ENCODE measurements at places on chromosomes 12 and 14.

- no peaks in the 10 kb centered on the region for H3K27me3 ChIP-seq
- H3K4me1 ChIP-seq: peaks cover 14% of the 10 kb centered on the region
- H3K27ac ChIP-seq: no peak overlapping the region
- no peak overlapping the region for H3K4me3 ChIP-seq
- DNase-seq: no peak
- H3K36me3 ChIP-seq: no peaks in the 10 kb centered on the region
These were observed 16.5 kb downstream of the SLC15A4 start for GRCh38 chr12:128807161-128807724.

DNA sequence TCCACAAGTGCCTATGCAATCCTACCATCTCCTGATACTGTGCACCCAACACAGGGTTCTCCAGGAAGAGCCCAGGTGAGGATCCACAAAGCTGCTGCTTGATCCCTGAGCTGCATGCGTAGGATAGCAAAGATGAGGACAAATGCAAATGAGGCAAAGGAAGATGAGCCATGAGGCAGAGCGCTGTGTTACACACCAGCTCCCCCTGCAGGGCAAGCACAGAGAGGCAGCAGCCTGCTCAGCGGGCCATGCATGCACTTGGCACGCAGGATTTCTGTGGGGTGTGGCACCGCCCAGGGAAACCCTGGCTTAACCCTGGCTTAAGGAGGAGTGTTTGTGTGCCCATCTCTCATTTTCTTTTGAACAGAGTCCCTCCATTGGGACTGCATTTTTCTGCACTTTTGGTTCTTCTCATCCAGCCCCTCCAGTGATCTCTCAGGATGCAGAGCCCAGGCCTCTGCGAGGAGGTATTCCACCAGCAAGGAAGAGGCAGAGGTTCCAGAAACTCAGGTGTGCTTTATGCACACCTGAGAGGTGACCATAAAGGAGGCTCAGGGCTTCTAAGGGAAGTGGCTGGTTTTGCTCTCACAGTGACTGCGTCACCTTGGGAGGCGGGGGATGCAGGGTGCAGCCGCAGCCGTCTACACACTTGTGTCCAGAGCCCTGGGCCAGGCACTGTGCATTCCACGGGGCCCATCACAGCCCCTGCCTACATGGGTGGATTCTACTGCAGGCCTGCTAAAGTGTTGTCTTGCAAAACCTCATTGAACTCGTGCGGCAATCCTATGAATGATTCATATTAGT lies 973.3 kb upstream of the TMEM132C start:
- H3K27me3 ChIP-seq: no peaks in the 10 kb centered on the region
- no peak overlapping the region for H3K27ac ChIP-seq
- H3K4me1 ChIP-seq: no peaks in the 10 kb centered on the region
- H3K36me3 ChIP-seq: no peaks in the 10 kb centered on the region
- no peak for DNase-seq

- no peak overlapping the region for H3K27ac ChIP-seq
- H3K27me3 ChIP-seq: no peaks in the 10 kb centered on the region
- H3K36me3 ChIP-seq: no peaks in the 10 kb centered on the region
- H3K4me3 ChIP-seq: no peak overlapping the region
- no peaks in the 10 kb centered on the region for H3K4me1 ChIP-seq
These were observed 595.6 kb upstream of the ATP2B1 start for GRCh38 chr12:90304231-90304630.

DNA sequence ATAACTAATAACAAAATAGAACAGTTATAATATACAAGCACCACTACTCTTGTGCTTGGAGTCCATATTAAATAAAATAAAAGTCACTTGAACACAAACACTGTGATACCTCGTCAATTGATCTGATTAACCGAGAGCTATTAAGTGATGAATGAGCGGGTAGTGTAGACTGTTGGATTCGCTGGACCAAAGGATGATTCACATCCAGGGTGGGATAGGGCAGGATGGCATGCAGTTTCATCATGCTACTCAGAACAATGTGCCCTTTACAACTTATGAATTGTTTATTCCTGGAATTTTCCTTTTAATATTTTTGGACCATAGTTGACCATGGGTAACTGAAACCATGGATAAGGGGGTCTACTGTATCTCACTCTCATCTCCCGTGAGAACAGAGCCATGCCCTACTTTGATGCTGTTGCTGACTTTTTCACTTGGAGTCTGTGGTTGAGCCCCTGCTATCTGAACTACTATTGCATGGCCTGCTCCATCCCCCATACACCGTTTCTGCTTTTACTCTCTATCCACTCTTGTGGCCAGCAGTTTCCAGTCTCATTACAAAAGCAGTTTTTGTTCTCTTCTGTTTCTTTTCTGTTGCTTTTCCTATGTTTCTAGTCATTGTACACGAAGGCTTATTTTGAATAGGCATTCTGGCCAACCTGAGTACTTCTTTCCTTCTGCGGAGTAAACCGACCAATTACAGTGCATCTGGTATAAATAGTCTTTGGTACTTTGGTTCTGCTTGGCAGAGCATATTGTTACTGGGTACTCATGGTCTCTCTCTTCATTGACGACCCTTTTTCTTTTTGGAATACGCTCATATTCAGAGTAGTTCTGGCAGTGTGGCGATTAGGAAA lies 12.2 kb downstream of the TMTC2 start:
- H3K4me1 ChIP-seq: no peaks in the 10 kb centered on the region
- no peak for DNase-seq
- no peaks in the 10 kb centered on the region for H3K36me3 ChIP-seq
- H3K4me3 ChIP-seq: no peak overlapping the region
- H3K27me3 ChIP-seq: no peaks in the 10 kb centered on the region

DNA sequence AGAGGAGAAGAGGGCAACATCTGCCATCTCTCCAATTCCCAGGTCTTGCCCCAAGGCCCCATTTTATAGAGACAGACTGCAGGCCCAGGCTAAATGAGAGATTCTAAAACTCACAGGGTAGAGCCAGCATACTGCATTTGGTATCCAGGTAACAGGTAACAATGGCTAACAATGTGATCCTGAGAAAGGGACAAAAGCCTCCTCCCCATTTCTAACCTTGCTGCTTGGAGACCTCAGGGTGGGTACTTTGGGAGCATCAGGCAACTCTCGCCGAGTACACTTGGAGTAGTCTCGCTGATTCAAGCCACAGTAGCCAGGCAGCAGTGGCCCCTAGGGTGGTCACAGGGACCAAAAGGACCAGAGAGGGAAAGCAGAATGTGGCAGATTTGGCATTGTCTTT lies 162.6 kb upstream of the PLEKHA5 start:
- no peak overlapping the region for H3K4me3 ChIP-seq
- H3K27ac ChIP-seq: no peak overlapping the region
- H3K36me3 ChIP-seq: no peaks in the 10 kb centered on the region
- no peaks in the 10 kb centered on the region for H3K4me1 ChIP-seq

- no peak for DNase-seq
- H3K27me3 ChIP-seq: no peaks in the 10 kb centered on the region
- H3K36me3 ChIP-seq: no peaks in the 10 kb centered on the region
These were observed 7.4 kb downstream of the RPL6 start for GRCh38 chr12:112401903-112402498.

GRCh38 chr12:99960311-99960710 lies 24.4 kb downstream of the ANKS1B start:
- no peak overlapping the region for H3K27ac ChIP-seq
- no peaks in the 10 kb centered on the region for H3K36me3 ChIP-seq
- DNase-seq: no peak
- no peaks in the 10 kb centered on the region for H3K4me1 ChIP-seq

DNA sequence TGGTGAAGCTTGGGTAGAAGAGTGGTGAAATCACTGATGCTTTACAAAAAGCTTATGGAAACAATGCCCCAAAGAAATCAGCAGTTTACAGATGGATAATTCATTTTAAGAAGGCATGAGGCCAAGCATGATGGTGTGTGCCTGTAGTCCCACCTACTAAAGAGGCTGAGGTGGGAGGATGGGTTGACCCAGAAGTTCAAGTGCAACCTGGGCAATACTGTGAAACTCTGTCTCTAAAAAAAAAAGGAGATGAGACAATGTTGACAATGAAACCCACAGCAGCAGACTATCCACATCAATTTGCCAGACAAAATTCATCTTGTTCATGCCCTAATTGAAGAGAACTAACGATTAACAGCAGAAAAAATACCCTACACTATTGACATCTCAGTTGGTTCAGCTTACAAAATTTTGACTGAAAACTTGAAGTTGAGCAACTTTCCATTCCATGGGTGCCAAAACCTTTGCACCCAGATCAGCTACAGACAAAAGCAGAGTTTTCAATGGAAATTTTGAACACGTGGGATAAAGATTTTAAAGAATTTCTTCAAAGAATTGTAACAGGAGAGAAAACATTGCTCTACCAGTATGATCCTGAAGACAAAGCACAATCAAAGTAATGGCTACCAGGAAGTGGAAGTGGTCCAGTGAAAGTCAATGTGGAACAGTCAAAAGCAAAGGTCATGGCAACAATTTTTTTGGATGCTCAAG lies 26.7 kb downstream of the BTG1 start:
- H3K4me1 ChIP-seq: peaks cover 3% of the 10 kb centered on the region
- H3K27me3 ChIP-seq: no peaks in the 10 kb centered on the region
- no peak overlapping the region for H3K27ac ChIP-seq
- H3K4me3 ChIP-seq: no peak overlapping the region
- no peak for DNase-seq
- H3K36me3 ChIP-seq: no peaks in the 10 kb centered on the region

GRCh38 chr12:82524641-82525040 lies 162.1 kb upstream of the TMTC2 start:
- H3K27me3 ChIP-seq: no peaks in the 10 kb centered on the region
- H3K4me3 ChIP-seq: no peak overlapping the region
- H3K36me3 ChIP-seq: no peaks in the 10 kb centered on the region
- no peak overlapping the region for H3K27ac ChIP-seq
- H3K4me1 ChIP-seq: peaks cover 5% of the 10 kb centered on the region

DNA sequence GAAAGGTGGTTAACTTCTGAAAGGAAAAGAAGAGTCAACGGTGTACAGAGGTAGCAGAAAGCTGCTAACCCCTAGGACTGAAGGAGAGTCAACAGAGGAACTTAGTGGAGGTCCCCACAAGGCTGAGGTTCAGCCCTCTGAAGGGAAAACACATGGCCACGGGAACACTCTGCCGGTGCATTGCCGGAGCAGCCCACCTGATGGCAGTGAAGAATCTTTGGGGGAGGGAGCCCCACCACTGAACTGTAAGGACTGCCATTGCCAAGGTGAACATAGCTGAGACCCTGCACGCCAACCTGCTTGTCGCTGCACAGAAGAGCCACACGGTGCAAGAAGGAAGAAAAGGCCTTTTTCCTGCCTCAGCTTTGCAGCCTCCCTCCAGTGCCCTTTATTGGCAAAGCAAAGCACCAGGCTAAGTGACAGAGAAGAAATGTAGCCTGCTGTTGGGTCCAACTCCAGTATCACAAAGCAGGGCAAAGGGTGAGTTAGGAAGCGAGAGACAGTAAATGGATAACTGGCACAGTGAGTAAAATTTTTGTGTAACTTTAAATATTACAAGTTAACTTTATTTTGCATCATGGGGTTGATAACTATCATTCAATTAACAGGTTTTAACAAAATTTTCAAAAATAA lies 76.9 kb downstream of the LIN52 start:
- no peak overlapping the region for H3K27ac ChIP-seq
- no peaks in the 10 kb centered on the region for H3K4me1 ChIP-seq
- H3K27me3 ChIP-seq: no peaks in the 10 kb centered on the region

Measured in esophagus squamous epithelium (tissue), 5 donors.